ENCODE measurements at places on chromosomes 5 and 9.

- no peak for DNase-seq
These were observed 112.8 kb downstream of the EMB start for GRCh38 chr5:50328193-50328729.

DNA sequence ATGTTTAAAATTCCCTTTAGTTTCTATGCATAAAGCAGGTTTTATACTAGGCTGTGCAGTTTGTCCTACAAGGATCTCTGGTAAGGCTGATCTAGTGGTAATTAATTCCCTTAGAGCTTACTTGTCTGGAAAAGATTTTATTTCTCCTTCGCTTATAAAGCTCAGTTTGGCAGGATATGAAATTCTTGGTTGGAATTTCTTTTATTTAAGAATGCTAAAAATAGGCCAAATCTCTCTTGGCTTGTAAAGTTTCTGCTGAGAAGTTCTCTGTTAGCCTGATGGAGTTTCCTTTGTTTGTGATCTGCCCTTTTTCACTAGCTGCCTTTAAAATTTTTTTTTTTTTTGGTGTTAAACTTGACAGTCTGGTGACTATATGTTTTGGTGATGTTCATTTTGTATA, 237.1 kb upstream of the TLE4 start:
- no peak for DNase-seq

DNA sequence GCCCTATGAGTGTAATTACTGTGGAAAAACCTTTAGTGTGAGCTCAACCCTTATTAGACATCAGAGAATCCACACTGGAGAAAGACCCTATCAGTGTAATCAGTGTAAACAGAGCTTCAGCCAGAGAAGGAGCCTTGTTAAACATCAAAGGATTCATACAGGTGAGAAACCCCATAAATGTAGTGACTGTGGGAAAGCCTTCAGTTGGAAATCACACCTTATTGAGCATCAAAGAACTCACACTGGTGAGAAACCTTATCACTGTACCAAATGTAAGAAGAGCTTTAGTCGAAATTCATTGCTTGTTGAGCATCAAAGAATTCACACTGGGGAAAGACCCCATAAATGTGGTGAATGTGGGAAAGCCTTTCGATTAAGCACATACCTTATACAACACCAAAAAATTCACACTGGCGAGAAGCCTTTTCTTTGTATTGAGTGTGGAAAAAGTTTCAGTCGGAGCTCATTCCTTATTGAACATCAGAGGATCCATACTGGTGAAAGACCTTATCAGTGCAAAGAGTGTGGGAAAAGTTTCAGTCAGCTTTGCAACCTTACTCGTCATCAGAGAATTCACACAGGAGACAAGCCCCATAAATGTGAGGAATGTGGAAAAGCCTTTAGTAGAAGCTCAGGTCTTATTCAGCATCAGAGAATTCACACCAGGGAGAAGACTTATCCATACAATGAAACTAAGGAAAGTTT, 9.9 kb downstream of the ZNF189 start:
- no peak for DNase-seq

DNA sequence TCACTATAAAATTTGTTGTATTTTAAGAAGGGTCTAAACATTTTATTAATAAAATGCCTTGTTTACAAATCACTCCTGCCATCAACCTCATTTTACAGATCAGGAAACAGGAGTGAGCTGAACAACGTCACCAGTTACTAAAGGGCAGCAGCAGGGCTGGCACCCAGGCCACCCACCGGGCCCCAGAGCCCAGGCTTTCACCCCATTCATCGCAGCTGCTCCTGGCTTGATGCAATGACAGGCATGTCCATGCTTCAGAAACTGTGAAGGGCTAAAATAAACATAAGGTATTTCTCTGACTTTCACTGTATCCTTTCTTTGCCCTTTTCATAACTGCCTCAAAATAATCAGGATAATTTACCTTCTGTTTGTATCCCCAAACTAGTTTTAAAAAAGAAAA, 18.1 kb downstream of the MED27 start:
- no peak for DNase-seq

DNA sequence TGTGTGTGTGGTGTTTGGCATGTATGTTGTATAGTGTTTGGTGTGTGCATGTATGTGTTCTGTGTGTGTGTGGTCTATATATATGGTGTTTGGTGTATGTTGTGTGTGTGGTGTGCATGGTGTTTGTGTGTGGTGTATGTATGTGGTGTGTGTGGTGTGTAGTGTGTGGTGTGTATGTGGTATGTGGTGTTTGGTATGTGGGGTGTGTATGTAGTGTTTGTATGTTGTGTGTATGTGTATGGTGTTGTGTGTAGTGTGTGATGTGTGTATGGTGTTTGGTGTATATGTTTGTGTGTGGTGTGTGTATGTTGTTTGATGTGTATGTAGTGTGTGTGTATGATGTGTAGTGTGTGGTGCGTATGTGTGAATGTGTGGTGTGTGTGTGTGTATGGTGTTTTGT, 78.8 kb downstream of the HMCN2 start:
- no peak for DNase-seq

DNA sequence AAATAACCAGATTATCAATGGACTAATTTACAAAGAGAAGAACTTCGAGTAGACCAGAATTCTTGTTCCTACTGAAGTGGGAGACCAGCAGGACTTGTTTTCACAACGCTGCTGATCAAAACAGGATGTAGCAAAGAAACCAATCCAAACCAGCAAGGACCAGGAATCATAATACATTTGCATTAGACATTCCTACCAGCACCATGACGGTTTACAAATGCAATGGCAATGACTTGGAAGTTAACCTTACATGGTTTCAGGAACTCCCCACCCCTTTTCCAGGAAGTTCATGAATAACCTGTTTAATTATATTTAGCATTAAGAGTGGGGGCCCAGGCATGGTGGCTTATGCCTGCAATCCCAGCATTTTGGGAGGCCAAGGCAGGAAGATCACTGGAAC, 100.0 kb downstream of the LPAR1 start:
- DNase-seq = no peak

GRCh38 chr9:91208837-91209236, 152.9 kb downstream of the AUH start:
- DNase-seq = no peak

GRCh38 chr9:109474170-109474569, 23.9 kb downstream of the PTPN3 start:
- DNase-seq = no peak

DNA sequence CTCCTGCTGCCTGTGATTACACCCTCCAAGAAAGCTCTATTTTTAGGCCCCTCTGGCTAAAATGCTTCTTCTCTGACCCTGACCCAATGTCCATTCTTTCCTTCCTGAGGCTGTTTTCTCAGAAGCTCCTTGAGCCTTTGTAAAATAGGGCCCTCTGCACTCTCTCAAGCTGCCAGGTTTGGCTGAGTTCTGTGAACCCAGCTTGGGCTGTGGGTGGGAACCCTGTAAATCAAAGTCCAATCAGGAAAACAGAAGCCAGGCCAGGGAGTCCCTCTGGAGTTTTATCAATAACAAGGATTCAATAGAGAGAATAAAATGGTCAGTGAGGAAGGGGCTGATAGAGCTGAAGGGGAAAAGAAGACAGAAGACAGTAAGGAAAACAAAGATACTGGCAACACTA, 43.7 kb upstream of the ERCC6L2 start:
- no peak for DNase-seq

GRCh38 chr9:114889802-114890224, 40.6 kb downstream of the TNFSF8 start:
- DNase-seq = no peak

DNA sequence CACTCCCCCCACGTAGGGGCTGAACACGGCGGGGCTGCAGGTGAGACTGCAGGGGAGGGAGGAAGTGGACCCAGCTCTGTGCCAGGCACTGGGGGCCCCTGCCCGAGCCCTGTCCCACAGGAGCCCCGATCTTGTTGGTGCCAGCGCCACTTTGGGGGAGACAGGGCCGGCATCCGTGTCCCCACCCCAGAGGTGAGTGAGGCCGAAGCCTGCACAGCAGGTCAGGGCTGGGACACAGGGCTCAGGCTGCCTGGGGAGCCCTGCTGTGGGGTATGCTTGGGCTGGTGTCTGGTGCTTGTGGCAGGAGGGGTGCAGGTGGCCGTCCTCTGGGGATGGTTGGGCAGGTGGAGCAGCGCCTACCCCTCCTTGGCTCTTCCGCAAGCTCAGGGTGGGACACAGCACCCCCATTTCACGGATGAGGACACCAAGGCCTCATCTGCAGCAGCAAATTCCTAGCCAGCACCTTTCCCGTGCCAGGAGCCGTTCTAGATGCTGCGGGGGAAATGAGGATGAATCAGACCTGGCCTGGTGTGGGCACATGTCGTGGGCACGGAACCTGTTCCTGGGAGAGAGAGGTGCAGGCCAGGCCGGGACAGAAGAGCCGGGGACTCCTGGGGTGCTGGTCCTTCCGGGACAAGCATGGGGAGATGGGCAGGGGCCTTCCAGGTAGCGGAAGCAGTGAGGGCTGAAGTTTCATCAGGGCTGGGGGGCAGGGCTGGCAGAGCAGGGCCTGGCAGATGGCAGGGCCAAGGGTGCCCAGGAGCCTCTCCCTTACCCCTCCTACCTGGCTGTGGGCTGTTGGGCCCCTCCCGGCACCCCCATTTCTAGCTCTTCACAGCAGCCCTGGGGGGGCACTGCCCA, 35.2 kb downstream of the KCNT1 start:
- DNase-seq = no peak

GRCh38 chr9:32180597-32180996, 203.8 kb upstream of the ACO1 start:
- DNase-seq = no peak

GRCh38 chr5:173429489-173430150, 101.4 kb upstream of the STC2 start:
- DNase-seq = no peak

- no peak for DNase-seq
These were observed 190.0 kb downstream of the SLF1 start for GRCh38 chr5:94808497-94808896.
